ENCODE measurements at places on chromosomes 11 and 22.

DNA sequence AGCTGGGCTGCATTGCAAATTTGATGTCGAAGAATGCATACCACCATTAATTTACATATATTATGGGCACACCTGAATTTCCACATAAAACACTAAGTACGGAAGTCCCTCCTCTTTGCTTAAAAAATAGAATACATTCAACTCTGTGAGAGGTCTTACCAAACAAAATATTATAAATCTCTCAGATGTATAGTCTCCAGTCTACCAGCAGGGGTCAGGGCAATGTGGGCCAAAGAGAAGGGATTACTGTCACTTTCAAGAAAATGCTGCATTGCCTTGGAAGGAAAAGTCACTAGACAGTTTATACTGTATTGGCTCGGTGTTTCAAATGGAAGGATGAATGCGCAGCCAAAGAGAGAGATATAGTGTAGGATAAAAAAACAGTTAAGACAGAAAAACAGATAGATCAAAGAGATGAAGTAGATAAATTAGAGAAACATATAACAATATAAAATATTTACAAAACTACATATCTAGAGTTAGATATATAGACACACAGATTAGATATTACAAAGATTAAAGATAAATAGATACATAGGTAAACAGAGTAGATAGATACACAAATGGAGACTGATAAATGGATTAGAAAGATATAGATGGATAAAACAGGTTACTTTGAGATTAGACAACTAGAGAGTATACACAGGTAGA lies 20.9 kb downstream of the SERGEF start:
- DNase-seq = peak; percentile 7

- no peak for DNase-seq
Measured at GRCh38 chr11:95443386-95443785, 212.4 kb upstream of the SESN3 start.

DNA sequence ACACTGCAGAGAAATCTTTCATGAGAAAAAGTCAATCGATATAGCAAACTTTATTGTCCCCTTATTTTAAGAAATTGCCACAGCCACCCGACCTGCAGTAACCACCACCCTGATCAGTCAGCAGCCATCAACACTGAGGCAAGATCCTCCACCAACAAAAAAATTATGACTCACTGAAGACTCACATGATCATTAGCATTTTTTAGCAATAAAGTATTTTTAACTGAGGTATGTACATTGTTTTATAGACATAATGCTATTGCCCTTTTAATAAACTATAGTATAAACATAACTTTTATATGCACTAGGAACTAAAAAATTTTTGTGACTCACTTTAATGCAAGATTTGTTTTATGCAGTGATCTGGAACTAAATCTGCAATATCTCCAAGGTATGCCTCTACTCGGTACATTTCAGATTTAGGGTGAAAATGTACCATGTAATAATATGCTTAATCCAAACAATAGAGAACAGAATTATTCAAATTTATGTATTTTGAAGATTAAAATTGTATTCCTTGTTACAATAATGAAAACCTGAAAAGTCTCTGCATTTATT lies 79.2 kb upstream of the CEP126 start:
- DNase-seq = no peak

DNA sequence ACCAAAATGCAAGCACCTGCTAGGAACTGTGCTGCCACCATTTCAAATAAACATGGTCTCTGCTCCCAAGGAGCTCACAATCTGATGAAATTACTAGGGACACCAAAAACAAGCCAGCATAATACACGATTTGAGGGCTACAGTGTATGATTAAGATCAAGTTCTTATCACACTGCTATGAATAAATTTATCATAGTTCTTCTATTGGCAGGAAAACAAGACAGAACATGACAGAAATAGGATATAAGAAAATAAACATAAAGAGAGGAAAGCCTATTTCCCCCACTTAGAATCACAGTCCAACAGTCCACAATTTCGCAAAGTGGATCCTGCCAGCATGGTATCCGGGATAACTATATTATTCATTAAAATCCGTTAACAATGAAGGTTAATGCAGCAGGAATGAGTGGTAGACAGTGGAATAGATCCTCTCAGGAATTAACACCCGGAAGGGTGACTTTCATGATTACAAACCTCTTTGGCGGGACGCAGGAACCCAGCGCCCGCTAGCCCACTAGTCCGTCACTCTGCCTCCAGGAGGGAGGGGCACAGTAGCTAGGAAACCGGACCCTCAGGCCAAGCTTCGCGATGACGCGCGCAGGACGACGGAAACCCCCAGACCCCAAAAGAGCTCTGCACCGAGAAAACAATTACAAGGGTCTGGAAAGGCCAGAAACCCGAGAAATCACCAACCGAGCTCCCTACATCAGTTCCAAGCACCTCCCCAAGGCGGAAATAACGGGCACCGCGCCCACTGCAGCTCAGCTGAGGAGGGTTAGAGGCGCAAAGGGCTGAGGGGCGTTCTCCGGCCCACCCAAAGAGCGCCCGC lies 607 bp downstream of the CCDC82 start:
- no peak for DNase-seq

- no peak for DNase-seq
Measured at GRCh38 chr22:20810645-20811044, 36.7 kb downstream of the SERPIND1 start.

DNA sequence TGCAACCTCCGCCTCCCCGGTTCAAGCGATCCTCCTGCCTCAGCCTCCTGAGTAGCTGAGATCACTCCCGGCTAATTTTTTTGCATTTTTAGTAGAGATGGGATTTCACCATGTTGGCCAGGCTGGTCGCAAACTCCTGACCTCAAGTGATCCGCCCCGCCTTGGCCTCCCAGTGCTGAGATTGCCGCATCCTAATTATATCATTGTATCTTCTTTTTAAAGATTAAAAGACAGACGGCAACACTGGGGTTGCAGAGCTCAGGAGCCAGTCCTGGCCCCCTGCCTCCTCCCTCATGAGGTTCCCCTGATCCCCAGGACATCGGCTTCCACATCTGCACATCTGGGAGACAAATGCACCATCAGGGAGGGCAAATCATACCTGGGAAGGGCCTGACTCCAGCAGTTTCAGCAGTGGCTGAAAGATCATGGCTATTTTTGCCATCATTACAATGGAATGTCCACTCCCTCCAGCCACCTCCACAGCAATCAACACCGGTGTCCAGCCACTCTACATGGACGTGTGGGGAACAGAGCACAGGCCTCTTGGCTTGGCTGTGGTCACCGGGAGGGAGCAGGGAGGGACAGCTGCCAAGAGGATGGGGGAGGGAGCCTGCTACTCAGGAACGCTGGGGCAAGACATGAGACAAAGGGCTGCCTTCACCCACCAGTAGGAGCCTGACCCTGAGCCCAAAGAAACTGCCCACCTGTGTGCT lies 9.2 kb upstream of the CELSR1 start:
- no peak for DNase-seq

DNA sequence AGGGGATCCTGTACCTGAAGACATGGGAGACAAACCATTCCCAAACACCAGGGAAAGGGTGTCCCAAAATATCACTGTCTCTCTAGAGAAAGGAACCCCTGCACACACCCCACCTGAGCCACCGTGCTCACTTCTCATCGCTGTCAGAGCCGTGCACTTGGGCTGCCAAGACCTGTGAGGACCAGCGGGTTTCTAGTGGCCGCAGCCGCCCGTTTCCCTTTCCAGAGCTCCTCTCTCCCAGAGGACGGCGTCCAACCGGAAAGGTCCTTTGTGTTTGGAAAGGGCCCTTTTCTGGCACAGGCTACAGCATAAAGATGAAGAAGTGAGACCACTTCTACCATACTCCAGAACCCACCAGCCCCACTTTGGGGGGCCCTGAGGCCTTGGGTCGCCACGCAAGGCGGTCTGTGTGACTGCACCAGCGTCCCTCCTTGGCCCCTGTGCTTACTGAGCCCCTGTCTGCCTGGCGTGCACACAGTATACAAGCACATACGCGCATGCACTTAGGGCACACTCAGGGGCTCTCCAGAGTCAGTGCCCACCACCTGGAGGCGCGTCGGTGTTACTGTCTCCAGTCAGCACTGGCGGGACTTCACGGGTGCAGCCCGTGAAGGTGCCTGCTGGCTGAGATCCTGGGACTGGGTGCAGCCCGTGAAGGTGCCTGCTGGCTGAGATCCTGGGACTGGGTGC lies 381.8 kb downstream of the TBC1D22A start:
- no peak for DNase-seq

DNA sequence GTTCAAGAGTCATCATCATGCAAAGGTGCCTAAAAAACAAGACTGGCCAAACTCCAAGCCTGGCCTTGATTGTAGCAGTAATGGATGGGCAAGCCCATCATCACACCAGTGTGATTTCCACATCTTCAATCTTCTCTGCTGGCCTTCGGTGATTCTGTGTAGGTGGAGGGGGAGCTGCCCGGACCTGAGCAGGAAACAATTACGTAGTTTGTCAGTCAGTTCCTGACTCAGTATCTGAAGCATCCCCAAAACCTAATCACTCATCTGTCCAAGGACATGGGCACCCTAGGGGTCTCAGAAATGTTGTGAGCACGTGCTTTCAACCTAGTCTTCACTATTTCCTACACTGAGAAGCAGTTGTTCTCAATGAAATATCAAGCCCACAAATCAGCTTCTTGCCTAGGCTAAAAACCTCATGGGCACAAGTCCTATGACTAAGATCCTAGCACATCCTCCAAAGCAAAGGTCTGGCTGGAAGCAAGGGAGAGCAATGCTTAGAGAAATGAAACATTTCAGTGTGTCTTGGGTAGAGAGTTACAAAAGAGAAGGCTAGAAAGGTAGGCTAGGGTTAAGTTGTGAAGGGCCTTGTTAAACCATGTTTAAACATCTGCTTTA lies 24.6 kb downstream of the ATG16L2 start:
- no peak for DNase-seq

DNA sequence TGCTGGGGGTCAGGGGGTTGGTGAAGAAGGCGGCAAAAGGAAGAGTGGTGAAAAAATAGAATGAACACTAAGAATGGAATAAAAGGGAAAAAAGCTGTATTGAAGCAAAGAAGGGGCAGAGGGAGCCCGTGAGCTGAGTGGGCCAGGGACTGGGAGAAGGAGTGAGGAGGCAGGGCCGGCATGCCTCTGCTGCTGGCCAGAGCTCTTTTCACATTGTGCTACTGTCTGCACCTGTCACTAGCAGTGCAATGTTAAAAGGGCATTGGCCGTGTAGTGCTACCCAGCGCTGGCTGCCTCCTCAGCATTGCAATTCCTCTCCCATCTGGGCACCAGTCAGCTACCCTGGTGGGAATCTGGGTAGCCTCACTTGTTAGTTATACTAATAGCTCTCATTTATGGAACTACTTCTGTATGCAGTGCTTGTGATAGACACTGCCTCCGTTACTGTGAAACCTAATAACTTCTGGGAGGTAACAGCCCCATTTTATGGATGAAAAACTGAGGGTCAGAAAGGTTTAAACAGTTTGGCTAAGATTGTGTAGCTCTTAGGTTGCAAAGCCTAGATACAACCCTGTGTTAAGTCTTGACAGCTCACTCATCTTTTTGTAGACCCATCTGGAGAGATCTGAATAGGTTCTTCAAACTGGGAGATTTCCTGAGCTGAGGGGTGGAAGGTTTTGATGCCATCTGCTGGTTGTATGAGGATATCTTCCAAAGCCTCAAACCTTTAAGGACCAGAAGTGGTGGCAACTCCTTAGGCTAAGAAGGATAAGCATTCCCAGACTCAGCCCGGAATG lies 8.5 kb downstream of the YPEL4 start:
- no peak for DNase-seq

GRCh38 chr11:74086242-74086884 lies 77.5 kb upstream of the UCP3 start:
- DNase-seq = no peak

- no peak for DNase-seq
Measured at GRCh38 chr11:78344094-78344493, 73.5 kb downstream of the GAB2 start.

- DNase-seq = peak; percentile 48
Measured at GRCh38 chr22:25362215-25362882, 142.9 kb downstream of the CRYBB2 start.

DNA sequence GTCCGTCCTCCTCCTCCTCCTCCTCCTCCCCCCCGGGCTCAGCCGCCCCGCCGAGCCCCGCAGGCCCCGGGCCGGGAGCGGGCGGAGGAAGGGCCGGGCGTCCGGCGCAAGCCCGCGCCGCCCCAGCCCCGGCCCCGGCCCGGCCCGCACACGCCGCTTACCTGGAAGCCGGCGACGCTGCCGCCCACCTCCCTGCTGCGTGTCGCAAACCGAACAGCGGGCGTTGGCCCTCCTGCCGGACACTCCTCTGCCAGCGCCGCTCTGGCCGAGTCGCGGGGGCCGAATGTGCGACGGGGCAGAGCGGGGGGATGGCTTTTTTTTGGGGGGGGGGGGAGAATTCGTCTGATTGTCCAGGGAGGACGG lies 1.1 kb downstream of the IGF2 start:
- no peak for DNase-seq

DNA sequence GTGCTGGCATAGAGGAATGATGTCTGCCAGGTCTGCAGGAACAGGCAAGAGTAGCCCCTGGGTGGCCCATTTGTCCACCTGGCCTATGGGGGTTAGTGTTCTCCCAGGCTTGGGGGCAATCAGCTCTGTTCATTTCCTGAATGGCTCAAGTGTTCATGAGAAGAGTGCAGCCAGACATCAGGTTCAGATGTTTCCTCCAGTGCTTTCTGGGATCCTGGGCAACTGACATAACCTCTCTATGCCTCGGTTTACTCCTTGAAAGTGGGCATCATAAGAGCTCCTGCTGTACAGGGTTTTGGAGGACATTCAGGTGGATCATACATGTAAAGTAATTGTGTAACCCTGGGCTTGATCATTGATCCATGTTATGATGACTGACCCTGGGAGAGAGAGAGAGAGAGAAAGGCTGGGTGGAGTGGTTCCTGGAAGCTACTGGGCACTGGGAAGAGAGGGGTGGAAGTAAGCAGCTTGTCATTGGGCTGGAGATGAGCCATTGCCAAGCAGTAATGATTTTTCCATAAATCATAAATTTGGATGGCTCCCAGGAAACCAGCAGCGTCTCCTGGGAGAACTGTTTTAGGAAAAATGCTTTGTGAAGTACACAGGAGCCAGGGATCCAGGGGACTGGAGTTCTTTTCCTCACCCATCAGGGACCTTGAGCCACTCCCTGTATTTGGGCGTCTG lies 30.2 kb upstream of the ACCSL start:
- no peak for DNase-seq

GRCh38 chr11:44036811-44037657 lies 10.7 kb upstream of the ACCSL start:
- no peak for DNase-seq

GRCh38 chr11:67059671-67060070 lies 3.0 kb downstream of the RHOD start:
- no peak for DNase-seq

GRCh38 chr11:91407842-91408241 lies 816.8 kb upstream of the FAT3 start:
- no peak for DNase-seq

GRCh38 chr11:111513240-111513605 lies 1.0 kb upstream of the BTG4 start:
- DNase-seq = no peak

DNA sequence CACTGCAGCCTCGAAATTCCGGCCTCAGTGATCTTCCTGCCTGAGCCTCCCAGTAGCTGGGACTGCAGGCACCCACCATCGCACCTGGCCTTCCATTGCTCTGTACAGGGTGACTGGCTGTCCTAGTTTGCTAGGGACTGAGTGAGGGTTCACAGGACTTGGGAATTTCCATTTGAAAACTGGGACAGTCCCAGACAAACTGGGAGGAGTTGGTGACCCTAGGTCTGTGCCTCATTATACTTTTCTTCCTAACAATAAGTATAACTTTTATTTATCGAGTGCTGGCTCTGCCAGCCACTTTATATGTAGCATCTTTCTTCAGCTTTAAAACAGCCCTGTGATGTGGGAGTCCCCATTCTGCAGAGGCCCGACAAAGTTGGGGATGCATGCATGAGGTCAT lies 25.5 kb downstream of the TCP11L1 start:
- DNase-seq = no peak
